Left lung (tissue), 14 donors: ENCODE measurements at places on chromosomes 5 and 9. TPM values are rescaled to one million over a fixed set of nuclear protein-coding genes. Genes with fewer than 3 reads are reported as not detected.

The RASEF gene
- 16.9 TPM for total RNA-seq

DNA sequence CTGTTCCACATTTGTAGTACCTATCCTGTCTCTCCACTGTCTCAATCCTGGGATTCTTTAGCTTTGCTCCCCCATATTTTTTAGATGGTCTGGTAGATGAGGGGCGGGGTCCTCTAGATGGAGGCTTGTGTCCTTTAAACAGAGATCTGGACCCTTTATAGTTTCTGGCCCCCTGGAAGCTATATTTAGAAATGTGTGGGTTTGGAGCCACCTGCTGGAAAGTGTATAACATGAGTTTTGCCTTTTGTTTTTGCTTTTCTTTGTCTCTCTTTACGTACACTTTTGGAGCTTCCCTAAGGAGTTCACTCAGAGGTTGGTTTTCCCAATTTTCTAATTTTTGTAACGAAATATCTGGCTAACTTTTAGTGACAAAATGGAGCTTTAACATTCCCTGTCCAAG lies 110.7 kb downstream of the CFAP95 start:
- no peak for DNase-seq

DNA sequence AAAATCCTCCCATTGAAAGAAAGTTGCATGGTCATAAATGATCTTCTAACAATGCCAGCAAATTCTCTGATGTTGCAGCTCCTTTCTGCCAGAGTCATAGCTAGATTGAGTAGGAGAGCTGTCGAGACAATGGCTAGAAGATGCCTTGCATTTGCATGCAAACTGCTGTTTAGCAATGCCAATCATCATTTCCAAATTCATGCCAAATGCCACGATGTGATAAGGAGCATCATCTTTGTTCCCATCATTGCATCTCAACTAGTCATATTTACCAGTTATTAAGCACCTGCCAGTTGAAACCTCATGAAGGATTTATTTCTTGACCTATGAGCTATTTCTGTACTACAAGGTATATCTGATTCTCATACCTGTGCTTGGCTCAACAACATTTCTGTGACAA lies 246.4 kb upstream of the PIK3R1 start:
- DNase-seq: no peak

The SOX30 gene
- total RNA-seq: not detected

- no peak for DNase-seq
Measured at GRCh38 chr5:159061179-159061796, 38.4 kb downstream of the EBF1 start.

DNA sequence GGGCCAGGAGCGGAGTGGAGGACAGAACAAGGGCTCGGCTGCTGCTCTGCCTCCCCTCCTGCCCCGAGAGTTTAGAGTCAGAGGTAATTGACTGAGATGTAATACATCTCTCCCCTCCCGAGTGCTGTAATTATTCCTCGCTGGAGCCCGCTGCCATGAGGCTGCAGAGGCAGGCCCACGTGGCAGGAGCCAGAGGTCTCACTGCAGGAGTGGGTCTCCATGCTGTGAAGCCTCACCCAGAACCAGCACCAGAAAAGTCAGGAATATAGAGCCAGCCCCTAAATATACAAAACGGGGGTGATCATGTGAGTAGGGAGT lies 2.5 kb downstream of the FAM163B start:
- no peak for DNase-seq
